ENCODE measurements at places on chromosomes 12 and 14. TPM values are rescaled to one million over a fixed set of nuclear protein-coding genes. Genes with fewer than 3 reads are reported as not detected.

DLGAP5 gene
- 0.22 TPM for total RNA-seq

FOXG1 gene
- not detected for total RNA-seq

WASHC4 gene
- 85.6 TPM for total RNA-seq

- no peak for DNase-seq
Measured at GRCh38 chr14:33837943-33838683, 112.8 kb downstream of the EGLN3 start.

GRCh38 chr14:60206837-60207533 is 41.8 kb upstream of the DHRS7 start:
- no peak for DNase-seq

DNA sequence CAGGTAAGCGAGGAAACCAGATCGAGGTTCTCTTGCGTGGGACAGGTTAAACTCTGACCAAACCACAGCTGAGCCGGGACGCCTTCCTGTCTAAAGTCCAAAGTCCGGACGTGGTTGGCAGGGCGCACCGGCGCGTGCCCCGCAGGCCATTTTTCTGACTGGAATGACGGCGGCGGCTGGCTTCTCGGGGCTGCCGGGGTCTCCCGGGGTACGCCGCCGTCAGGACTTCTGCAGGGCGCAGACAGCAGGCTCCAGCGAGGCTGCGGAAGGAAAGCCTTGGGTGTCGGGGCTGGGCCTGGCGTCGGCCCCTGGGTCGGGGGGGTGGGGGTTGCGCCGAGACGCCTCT is 32.8 kb downstream of the MIA2 start:
- peak; percentile 73 for DNase-seq

DNA sequence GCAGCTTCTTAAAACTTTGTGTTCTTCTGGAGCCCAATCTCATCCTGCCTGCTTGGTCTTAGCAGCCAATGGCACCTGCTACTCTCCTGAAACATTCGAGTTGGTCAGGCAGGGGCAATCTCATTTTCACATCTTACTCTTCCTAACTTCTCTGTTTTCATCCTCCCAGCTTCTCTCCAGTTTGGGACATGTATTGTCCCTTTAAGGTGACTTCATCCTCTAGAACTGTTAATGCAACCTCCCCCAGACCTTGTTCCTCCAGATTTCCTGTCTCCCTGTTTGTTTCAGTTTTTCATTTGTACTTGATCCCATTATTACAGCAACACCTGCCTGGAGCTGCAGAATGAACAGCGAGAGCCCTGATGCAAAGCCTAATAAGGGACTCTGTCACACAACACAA is 31.3 kb downstream of the SERPINA11 start:
- DNase-seq: no peak

- DNase-seq: no peak
Measured at GRCh38 chr14:89167705-89168104, 249.3 kb downstream of the FOXN3 start.

DNA sequence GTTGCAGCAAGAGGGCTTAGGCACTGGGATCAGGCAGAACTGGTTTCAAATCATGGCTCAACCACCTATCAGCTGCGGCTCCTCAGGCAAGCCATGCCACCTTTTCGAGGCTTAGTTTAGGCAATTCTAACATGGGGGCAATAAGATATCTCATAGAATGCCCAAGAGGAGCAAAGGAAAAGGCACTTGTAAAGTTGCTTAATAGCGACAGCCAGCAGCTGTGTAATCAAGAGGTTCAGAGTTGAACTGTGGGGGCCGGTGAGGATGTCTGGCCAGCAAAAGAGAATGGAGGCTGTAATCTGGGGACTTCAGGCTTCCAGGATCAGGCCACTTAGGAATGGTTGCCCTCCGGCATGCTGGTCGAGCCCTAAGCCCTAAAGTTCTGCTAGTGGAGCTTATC is 3.0 kb upstream of the TCHP start:
- no peak for DNase-seq

- no peak for DNase-seq
Measured at GRCh38 chr12:101694297-101694848, 3.1 kb upstream of the CHPT1 start.

- no peak for DNase-seq
Measured at GRCh38 chr14:70004791-70005190, 125.6 kb downstream of the SMOC1 start.

GRCh38 chr14:94767321-94767878 is 2.5 kb downstream of the GSC start:
- no peak for DNase-seq

GRCh38 chr14:94864387-94865195 is 94.7 kb upstream of the GSC start:
- DNase-seq: peak; percentile 3

DNA sequence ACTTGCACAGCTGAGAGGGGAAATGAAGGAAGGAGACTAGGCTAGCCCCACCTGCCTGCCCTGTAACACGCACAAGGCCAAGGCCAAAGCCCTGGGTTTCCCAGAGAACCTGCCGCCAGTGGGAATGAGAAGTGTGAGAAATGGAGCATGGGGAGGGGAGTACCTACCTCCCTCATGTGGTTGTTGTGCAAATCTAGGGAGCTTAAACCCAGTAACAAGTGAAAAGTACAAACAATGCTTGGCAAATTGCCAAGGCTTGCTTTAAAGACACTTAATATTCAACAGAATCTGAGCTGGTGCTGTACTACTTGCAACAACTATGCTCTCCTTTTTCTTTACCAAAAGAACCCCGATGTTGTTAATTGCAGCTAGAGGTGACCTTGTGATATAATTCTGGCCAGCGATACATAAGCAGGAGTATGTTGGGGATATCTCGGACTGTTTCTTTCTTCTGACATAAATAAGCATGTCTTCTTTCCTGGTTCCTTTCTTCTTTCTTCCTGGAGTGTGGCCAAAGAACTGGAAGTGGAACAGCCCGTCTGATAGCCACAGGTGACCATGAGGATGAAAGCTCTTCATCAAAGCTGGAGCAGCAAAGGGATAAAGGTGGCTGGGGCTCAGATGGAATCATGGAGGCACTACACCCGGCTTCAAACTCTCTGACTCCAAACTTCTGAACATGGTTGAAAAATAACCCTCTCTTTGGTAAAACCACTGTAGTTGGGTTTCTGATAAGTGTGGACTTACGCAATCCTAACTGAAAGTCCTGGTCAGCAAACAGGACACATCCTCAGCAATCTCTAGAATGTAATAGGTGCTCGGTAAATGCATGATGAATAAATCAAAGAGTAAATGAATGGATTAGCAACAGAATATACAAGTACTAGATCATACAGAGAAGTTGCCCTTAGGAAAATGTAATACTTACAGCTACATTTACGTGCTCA is 207.9 kb downstream of the NUAK1 start:
- no peak for DNase-seq

DNA sequence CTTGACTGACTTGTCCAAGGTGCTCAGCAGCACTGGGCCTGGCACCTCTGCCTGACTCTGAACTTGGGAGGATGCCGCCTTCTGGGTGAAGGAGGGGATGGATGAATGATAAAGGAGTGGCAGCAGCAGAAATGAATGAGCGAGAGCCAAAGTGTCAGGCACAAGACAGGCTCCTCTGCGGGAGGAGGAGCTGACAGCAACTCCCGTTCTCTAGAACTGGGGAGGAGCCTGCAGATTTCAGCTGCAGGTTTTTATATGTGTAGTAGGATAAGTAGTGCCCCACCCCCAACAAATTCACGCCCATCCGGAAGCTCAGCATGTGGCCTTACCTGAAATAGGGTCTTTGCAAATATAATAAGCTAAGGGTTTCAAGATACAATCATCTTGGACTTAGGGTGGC is 33.1 kb downstream of the SLC8B1 start:
- no peak for DNase-seq
